ENCODE measurements at places on chromosomes 2 and 18. TPM values are rescaled to one million over a fixed set of nuclear protein-coding genes. Genes with fewer than 3 reads are reported as not detected.
A peak's percentile ranks its signal among the peaks of the same experiment; 100 is the strongest.

DNA sequence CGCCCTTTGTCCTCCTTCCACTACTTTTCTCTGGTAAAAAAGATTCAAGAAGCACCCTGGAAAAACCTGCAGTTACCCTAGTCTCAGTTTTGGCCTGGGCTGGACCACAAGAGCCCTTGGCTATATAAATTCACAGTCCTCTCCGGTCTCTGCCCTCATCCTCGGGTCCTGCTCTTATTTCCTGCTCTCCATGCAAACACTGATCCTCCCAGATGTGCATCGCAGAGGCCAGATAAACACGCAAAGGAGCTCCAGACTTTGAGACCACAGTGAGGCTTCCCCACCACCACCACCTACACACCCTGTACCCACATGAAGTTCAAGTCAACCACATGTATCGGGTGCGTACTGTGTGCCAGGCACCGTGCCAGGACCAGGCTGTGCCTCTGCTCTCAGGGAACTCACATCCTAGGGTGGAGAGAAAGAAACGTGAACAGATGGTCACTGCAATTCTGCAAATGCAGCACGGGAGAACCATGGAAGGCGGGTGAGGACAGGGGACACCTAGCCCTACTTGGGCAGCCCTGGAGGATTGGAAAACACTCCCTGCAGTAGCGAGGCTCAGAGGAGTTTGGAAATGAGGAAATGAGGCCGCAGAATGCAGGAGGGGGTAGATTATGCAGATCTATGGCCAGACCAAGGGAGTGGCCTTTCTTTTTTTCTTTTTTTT lies 7.4 kb downstream of the CTDSP1 start:
- DNase-seq: peak; percentile 68

UNC50 gene
- total RNA-seq: 46.0 TPM

COL4A3 gene
- total RNA-seq: 0.76 TPM

DNA sequence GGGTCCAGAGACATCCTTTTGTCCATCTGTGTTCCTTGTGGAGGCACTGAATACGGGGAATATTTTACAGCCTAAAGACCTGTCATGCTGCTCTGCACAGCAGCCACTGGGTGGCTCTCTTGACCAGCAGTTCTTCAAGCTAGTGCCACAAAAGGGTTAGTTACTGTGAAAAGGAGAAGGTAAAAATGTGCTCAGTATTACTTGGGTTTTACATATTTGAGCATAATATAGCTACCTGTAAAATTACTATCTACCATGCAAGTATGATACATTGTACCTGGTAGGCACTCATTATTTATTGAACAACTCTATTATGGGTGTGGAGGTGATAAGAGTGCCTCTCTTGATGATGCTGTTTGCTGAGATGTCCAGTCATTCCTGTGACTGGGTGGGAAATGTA lies 23.6 kb downstream of the FZD5 start:
- DNase-seq: peak; percentile 39

DNA sequence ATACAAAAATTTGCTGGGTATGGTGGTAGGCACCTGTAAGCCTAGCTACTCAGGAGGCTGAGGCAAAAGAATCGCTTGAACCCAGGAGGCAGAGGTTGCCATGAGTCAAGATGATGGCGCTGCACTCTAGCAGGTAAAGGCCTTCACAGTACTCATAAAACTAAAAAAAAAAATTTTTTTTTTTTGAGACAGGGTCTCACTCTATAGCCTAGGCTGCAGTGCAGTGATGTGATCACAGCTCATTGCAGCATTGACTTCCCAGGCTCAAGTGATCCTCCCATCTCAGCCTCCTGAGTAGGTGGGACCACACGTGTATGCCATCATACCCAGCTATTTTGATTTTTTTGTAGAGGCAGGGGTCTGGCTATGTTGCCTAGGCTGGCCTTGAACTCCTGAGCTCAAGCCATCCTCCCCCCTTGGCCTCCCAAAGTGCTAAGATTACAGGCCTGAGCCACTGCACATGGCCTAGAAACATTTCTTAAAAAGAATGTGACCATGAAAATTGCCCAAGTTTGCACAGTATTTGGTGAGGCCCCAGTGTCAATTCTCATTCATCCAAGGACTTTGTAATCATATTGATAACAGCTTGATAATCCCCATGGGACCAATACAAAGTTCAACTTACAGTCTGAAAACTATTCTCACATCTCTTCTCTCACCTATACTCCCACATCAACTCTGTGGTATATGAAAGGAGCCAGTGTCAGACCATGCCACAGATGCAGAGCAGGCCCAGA lies 64.2 kb upstream of the MYCN start:
- DNase-seq: no peak

DNA sequence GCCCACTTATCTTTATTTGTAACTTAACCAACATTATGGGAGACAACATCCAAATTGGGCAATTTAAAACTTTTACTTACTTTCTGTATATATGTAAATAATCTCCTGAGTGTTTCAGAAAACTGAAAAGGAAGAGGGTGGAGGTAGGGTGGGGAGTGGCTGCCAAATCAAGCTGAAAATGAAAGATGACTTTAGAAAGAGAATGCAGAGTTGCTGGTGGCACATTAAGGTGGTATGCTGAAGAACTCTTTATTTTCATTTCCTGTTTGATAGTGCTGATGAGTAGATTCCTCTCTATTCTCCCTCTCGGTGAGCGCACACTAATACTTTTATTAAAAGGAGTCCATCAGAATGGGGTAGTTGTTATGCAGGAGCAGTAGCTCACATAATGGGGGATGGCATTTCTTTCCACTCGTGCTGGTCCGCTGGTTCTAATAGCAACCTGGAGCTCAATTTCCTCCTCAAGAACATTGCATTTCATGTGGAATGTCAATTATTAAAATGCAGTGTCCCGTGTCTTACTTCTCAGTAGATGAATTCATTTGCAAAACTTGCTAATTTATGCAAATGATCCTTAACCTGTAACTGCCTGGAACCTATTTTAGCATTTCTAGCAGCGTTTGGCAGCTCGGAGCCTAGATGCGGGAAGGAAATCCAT lies 466.9 kb upstream of the HNRNPA3 start:
- DNase-seq: no peak

GRCh38 chr18:10086458-10087210 lies 172.8 kb downstream of the VAPA start:
- DNase-seq: no peak

- DNase-seq: no peak
Measured at GRCh38 chr18:1665079-1665478, 760.4 kb downstream of the ADCYAP1 start.

UGT1A4 gene
- total RNA-seq: not detected

DNA sequence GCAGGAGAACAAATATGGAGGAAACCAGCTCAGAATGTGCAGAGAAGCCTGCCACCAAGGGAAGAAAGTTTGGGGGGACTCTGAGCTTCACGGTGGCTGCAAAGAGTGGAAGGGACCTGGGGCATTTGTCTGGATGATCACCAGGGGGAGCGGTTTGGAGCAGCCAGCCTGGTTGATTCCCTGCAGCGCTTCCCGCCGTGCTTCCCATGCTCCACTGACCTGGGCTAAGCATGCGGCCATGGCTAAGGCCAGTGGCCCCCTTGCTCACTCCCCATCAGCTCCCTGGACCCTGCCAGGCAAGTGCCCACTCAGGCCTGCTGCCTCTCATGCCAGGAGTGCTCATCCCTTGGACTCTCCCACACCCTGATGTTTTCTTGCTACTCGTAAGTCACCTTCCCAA lies 27.0 kb downstream of the NTSR2 start:
- no peak for DNase-seq

- peak; percentile 86 for DNase-seq
Measured at GRCh38 chr2:42961385-42961811, 169.0 kb upstream of the HAAO start.

DNA sequence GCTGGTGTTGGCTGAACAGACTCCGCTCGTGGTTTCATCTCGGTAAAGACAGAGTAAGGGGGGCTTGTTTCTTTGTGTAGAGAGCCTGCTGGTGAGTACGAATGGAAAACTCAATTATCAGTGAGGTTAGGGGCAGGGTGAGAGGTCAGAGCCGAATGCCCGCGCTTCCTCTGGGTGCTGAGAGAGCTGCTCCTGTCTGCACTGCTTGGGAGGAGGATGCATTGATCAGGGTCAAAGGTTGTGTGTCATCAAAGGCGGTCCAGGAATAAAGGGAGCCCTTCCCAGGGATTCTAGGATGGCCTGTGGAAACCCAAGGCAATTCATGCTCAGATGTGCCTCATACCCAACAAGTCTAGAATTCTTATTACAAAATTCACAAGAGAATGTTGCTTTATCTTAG lies 143.9 kb downstream of the MYCN start:
- no peak for DNase-seq

REG3A gene
- total RNA-seq: not detected

LRP2 gene
- total RNA-seq: under 0.01 TPM

SFXN5 gene
- 2.1 TPM for total RNA-seq

- no peak for DNase-seq
Measured at GRCh38 chr18:35827275-35827902, 145.1 kb upstream of the RMP24 start.

GRCh38 chr2:197185676-197186075 lies 124.9 kb downstream of the ANKRD44 start:
- no peak for DNase-seq

FSHR gene
- not detected for total RNA-seq

- no peak for DNase-seq
Measured at GRCh38 chr2:160484859-160485520, 8.6 kb downstream of the RBMS1 start.

GRCh38 chr18:48345596-48345995 lies 63.6 kb downstream of the ZBTB7C start:
- DNase-seq: no peak

- DNase-seq: no peak
Measured at GRCh38 chr2:60528281-60529020, 25.0 kb downstream of the BCL11A start.

GRCh38 chr2:146321175-146321574 lies 1523.7 kb upstream of the ACVR2A start:
- no peak for DNase-seq

DNA sequence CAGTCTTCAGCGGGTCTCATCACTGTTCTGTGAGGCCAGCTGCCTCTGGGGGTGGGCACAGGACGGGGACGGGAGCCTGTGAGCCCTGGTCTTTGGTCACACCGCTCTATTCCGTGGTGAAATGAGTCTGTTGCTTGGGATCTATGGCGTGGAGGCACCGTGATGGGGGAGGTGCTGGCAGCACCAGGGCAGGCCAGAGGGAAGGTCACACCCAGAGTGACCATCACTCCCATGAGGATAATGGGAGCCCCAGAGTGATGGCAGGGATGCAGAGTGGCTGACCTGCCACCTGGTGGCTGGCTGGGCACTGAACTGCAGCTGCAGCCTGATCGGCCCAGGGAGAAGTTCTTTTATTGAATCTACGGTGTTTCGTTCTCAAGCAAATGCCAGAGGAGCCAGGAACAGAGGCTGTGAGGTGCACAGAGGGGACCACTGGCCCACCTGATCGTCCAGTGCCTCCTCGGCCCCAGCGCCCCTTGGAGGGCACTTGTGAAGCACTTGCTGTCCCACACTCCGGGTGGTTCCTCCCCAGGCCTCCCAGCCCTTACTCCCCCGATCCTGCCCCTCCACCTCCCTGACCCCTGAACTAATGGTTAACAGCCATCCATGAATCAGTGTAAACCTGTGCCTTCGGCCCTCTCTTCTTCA lies 17.9 kb downstream of the KCNIP3 start:
- DNase-seq: no peak

DLX1 gene
- not detected for total RNA-seq

GRCh38 chr2:60780721-60781120 lies 24.7 kb downstream of the PAPOLG start:
- no peak for DNase-seq

CSRNP3 gene
- 5.9 TPM for total RNA-seq

DNA sequence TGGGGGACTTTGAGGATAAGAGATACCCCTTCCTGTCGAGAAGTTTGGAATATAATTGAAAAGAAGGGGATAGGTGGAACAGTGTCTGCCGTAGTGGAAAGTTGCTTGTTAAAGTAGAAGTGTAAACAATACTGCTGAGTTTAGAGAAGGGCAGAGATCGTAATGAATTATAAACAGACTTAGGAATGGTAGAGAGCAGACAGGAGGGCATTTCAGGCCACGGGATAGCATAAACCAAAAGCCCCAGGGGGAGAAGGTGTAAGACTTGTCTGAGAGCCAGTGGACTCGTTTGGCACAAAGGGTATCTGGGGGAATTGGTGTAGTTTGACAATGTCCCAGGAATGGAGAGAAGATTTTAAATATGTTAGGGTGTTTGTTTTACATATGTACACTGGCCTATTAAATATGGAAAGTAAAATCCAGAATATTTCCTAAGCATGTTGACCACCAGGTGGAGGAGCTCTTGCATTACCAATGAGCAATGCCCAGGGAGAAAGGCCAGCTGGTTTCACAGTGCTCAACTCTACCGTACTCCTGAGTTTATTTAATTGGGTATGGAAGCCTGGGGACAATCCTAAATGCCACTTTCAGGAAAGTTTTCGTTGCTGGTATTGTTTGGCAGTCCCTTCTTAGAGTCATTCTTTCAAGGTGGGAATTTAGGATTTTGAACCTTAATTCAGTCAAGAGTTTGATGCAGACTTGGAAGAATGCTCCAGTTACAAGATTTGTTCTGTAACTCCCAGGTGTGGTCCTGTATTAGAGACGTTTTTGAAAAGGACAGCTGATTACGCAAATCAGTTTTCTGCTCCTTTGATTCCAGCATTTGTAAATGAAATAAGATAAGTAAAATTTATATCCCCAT lies 7.5 kb downstream of the COPS8 start:
- DNase-seq: peak; percentile 59

DNA sequence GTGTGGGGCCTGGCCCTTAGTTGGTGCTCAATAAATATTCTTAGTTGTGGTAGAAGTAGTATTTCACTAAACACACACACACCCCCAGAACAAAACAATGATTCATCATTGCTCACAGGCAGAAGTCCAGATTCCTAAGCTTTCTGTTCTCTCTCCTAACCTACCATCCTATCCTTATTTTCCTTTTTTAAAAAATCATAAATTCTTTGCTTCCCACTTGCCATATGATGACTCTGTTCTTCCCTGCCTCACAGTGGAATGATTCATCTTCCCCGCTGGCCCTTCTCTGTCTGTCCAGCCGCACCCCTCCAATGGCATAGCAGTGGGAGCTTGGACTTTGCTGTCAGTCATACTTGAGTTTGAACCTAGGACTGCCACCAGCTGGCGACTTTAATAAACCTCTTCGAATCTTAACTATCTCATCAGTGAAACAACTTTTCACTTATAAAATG lies 5.2 kb downstream of the EML6 start:
- no peak for DNase-seq

TTC21B gene
- total RNA-seq: 27.6 TPM

GRCh38 chr18:48973731-48974130 lies 23.0 kb upstream of the SMAD7 start:
- DNase-seq: peak; percentile 52

GRCh38 chr2:82675186-82675585 lies 1783.9 kb downstream of the SUCLG1 start:
- DNase-seq: no peak

- no peak for DNase-seq
Measured at GRCh38 chr2:169001116-169001815, 29.9 kb downstream of the ABCB11 start.

GRCh38 chr2:209648714-209649113 lies 122.9 kb upstream of the UNC80 start:
- no peak for DNase-seq

EMX1 gene
- 0.21 TPM for total RNA-seq

GRCh38 chr2:16043192-16043591 lies 102.8 kb downstream of the MYCN start:
- no peak for DNase-seq

- DNase-seq: peak; percentile 46
Measured at GRCh38 chr2:106566050-106566449, 78.9 kb downstream of the CD8B2 start.
